ENCODE measurements at places on chromosomes 6 and 20.
A peak's percentile ranks its signal among the peaks of the same experiment; 100 is the strongest.

DNA sequence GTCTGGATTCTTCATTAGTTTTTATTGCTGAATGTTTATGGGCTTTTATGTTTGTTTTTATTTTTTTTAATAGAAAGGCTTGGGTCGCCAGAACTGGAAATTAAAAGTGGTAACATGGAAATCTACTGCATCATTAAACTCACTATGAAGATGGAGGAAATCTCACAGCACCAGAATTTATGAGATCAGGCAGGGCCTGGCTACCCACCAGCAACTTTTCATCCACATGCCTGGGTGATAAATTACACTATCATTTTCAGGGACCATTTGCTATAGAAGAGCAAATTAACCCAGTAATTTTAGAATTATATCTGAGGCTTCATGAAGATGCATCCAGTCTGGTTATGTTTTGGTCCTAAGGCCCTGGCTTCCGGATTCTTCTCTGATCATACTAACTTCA is 57.8 kb upstream of the PLCB4 start:
- DNase-seq, result no peak

DNA sequence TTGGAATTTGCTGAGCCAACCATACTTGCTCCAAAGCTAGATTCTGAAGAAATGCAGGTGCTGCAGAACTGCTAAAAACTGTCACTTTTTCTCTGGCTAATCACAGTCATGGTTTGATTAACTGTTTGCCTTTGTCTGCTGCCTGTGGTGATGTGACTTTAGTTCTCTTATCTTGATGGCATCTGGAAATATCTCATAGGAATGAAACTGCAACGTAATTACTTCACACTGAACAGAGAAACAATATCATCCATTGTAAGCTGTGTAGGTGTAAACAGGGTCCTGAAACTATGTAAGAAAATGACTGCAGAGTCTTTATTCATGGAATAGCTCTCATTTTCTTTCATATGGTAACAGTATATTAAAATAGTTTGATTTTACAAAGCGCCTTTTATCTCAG is 721.9 kb upstream of the HS3ST5 start:
- DNase-seq, result no peak

DNA sequence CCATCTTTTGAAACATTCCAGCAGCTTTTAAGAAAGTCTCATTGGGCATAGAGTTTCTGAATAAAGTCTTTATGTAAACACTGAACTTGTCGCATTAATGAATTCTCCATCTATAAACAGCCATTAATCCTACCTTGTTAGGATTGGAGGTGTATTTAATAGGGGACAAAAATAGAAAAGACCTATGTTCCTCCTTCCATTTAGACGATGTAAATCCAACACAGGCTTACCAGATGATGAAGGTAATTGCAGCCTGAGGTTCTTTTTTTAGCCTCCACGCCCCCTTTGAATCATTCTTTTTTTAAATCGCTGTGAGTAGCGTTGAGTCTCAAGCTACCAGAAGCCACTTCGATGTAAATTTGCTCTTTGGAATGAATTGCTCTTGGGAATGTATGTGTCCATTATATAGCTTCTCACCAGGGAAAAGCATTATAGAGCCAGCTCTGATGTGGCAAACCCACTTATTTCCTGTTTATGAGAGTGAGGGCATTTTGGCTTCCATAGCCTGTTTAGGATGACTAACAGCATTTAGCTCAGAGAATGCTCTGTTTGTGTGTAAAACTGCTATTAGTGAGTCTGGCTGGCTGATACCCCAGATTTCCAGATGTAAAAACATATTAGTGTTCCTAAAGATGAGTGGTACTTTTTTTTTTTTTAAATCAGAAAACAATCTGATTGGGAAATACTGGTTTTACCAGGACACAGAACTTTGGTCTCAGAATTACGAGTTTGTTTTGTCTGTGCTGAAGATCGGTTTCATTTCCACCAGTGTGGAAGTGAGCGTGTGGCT is 74.9 kb upstream of the CLDN20 start:
- DNase-seq, result no peak

GRCh38 chr6:125781314-125781868 is 9.4 kb upstream of the NCOA7 start:
- no peak for DNase-seq

GRCh38 chr6:28005152-28005890 is 48.3 kb downstream of the OR2B6 start:
- DNase-seq, result no peak

- no peak for DNase-seq
These were observed 29.5 kb upstream of the SPDEF start for GRCh38 chr6:34585512-34586061.

GRCh38 chr6:17714879-17715851 is 8.4 kb upstream of the NUP153 start:
- peak; percentile 38 for DNase-seq

GRCh38 chr20:2631228-2631627 is 21.2 kb upstream of the NOP56 start:
- no peak for DNase-seq

DNA sequence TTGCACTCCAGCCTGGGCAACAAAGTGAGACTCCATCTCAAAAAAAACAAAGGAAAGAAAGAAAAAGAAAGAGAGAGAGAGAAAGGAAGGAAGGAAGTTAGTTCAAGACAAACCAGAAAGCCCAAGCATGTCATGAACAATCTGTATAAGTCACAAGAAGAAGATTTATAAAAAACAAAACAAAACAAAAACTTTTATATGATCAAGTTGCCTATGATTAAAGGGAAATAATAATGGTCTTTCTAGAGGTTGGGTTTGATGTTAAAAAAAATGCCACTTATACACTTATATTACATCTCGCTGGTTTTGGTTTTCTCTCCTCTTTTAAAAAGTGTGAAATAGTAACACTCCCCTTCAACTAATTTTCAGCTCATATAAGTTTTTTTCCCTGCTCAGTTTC is 146.2 kb upstream of the CARMIL1 start:
- no peak for DNase-seq

- DNase-seq, result peak; percentile 1
These were observed 108.8 kb upstream of the AFDN start for GRCh38 chr6:167717867-167718266.

DNA sequence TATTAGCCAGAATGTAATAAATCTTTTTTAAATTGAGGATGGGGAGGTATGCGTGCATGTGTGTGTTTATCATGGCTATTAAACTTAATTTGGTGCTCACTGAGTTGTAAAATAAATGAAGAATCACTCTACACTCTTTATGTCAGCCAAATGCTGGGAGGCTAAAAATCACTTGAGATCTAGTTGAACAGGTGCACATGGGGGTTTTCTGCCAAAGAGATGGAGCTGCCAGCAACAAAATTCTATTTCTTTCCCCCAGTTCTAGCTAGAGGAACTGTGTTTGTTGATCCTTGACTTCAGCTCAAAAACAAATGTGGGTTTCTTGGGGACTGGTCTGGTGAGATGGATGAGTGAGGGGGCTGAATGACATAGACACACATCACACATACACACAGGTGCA is 183.3 kb upstream of the BTBD3 start:
- DNase-seq, result no peak

DNA sequence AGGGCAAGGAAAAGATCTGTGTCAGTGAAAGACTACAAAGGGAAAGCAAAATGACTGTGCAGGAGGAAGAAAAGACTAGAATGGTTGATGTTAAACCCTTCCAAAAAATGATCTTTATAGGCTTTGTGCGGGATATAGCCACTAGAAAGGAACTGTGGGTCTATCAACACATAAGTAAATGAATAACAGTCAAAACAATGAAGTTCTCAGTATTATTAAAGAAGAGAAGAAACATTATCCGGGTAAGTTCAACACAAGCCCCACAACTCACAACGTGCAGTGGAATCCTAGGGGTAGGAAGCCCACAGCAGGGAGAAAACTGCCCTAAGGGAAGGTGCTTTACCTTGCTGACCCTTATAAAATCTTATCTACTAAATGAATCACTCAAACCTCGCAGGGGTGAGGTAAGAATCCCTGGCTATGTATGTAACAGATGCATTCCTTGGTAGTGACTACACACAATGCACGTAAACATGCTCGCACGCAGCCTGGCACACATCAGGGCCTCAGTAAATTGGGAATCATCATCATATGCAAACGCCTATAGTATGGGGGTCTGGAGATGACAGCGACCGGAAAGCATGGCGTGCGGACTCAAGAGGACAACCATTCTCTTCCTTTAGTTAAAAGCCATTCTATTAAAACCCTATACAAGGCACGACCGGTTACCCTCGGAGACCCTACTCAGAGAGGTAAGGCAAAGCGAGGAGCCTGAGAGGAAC is 11.3 kb downstream of the TFAP2A start:
- no peak for DNase-seq

GRCh38 chr6:130164251-130164650 is 58.5 kb downstream of the SAMD3 start:
- DNase-seq, result no peak

DNA sequence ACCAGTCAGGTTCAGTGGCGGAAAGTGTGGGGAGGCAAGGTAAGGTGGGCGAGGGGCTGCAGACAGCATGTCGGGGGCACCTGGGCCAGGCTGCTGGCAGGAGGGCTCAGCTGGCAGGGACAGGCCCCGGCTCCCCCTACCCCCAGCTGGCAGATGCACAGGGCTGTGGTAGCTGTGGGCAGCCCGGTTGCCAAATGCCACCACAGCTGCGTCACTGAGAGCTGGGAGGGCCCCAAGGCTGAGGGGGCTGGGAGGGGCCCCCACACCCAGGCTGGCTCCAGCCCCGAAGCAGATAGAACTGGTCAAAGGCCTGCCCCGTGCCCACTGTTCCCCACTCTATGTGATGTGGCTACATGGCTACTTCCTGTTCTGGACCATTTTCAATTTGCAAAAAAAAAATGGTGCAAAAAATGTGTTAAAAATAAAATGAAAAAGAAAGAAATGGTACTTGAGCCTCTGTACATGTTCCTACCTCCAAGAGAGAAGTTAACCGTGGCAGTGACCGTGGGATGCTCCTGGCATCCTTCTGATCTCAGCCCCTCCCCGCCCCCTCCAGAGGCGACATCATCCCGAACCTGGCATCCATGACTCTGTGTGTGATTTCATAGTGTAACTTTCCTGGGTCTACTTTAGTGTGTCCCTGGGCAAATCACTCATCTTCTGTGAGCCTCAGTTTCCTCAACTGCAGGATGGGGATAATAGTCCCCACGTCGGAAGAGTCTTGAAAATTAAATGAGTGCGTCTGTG is 64.4 kb downstream of the UBE2V1 start:
- DNase-seq, result no peak

- no peak for DNase-seq
These were observed 40.6 kb upstream of the RIPPLY2 start for GRCh38 chr6:83812595-83812994.

- no peak for DNase-seq
These were observed 290.2 kb downstream of the PHACTR1 start for GRCh38 chr6:13006578-13007300.

- DNase-seq, result no peak
These were observed 82.0 kb downstream of the JPH2 start for GRCh38 chr20:44104798-44105517.

DNA sequence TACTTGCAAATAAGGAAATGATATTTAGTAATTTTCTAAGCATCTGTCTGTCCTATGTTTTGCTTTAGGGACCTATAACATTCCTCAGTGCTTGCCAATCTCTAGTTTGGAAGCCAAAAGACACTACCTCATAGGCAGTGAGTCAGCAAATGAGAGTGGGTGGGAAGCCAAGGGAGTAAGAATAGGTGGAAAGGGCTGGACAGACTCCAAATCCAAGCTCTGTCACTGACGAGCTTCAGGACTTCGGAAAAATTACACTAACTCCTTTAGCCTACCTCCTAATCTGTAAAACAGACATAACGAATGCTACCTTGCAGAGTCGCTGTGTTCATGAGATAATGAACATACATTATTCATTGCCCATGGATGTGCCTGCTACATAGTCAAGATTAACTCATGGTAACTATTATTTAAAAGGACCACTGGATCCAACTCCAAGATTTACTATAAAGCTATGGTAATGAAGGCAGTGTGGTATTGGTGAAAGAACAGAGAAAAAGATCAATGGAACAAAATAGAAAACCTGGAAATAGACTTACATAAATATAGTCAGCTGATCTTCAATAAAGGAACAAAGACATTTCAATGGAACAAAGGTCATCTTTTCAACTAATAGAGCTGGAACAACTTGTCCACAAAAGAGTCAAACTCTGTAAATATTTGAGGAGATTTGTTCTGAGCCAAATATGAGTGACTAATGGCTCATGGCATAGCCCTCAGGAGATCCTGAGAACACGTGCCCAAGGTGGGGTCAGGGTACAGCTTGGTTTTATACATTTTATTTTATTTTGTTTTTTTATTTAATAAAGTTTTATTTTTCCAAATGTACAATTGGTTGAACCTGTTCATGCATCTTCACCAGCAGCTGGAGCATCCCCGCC is 64.1 kb downstream of the FAM50B start:
- no peak for DNase-seq

DNA sequence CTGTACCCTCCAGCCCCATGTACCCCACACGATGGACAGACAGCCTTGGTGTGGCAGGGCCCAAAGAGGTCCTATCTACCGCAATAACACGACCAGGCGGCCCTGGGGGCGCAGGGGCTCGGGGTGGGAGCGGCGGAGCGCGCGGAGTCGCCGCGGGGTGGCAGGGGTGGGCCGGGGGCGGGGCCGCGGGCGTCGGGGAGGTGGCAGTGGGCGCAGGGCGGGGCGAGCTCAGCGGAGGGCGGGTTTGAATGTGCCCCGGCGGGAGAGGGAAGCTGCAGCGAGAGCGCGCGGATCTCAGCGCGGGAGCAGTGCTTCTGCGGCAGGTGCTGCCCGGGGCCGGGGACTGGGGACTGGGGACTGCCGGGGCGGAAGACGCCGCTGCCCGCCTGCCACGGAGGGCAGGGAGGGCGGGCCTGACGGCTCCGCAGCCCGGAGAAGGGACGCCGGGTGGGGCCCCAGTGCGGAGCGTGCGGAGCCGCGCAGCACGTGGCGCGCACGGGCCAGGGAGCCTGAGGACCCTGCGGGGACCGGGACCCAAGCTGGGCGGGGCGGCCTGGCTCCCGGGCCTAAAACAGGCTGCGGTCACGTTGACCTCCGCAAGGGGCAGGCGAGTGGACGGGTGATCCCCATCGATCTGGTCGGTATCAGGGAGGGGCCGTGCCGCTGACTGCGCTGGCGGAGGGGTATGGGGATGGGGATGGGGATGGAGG is at the start of gene SLC29A1:
TSS of gene SLC29A1 (plus strand) at position 277 of the 710 bp plus-strand sequence. CDS start 3,719 bp downstream, outside the sequence.
- peak; percentile 86 for DNase-seq

DNA sequence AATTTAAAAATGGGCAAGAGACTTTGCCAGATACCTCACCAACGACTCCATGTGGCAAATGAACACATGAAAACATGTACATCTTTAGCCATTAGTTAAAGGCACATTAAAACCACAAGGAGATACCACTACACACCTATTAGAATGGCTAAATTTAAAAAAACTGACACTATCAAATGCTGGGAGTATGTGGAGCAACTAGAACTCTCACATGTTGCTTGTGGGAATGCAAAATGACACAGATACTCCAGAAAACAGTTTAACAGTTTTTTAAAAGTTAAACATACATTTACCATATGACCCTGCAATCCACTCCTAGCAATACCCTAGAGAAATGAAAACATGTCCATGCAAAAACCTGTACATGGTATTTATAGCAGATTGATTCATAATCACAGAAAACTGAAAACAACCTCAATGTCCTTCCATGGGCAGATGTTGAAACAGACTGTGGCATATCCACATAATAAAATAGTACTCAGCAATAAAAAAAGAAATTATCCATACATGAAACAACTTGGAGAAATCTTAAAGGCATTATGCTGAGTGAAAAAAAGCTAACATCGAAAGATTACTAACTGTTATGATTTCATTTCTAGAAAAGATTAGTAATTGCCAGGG is 1.9 kb downstream of the RAB23 start:
- no peak for DNase-seq
